Breast epithelium (tissue), 4 donors: ENCODE measurements at places on chromosomes 1 and 21. TPM values are rescaled to one million over a fixed set of nuclear protein-coding genes. Genes with fewer than 3 reads are reported as not detected.
A peak's percentile ranks its signal among the peaks of the same experiment; 100 is the strongest.

DNA sequence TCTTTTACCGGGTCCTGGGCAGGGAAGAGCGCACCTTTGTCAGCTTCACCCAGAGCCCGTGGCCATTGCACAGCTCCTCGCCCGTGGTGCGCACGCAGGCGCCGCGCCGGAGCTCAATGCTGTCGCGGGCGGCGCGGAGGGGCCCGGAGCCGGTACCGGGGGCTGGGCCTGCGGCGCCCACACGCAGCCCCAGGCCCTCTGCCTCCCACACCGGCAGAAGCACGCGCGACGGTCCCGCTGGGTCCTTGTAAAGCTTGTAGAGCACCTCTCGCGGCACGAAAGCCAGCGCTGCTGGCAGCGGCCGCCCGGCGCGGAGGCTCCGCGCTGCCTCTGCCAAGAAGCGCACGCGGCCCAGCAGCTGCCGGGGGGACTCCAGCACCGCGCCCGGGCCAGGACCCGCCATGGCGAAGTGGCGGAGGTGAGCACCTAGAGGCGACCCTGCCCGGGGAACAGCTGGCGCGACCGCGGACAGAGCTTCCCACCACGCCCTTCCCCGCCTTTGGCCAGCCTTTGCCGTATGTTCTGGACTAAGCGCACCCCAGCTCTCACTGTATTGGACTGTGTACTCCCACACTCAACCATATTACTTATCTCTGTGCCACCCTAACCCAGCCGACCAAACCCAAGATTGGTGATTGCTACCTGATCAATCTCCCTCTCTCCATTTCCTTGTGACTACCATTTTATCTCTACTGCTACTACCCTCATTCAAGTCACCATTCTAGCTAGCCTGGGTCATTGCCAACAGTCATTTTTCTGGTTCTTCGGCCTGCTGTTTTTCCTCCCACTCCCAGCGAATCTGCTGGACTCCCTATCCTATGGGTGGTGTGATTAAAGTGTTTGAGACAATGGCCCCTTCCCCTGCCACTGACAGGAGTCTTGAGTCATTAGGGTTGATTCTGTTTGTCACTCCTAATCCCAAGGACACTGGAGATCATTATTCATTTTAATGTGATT is at the start of gene HECTD3:
Gene HECTD3, minus strand, starts transcription at position 470 of the 957 bp plus-strand sequence. Its CDS starts 67 bp downstream, at position 403.
- H3K4me3 ChIP-seq: peak within 1 kb of the TSS; percentile 98
- peaks cover 31% of the 10 kb centered on the region for H3K4me1 ChIP-seq
- peaks cover 10% of the 10 kb centered on the region for H3K36me3 ChIP-seq

GRCh38 chr1:74677926-74678325 is 4.3 kb upstream of the ERICH3 start:
- H3K4me3 ChIP-seq: no peak overlapping the region
- no peak overlapping the region for H3K27ac ChIP-seq
- DNase-seq: no peak
- H3K4me1 ChIP-seq: no peaks in the 10 kb centered on the region
- H3K36me3 ChIP-seq: no peaks in the 10 kb centered on the region
- H3K27me3 ChIP-seq: no peaks in the 10 kb centered on the region

- H3K27ac ChIP-seq: no peak overlapping the region
- no peaks in the 10 kb centered on the region for H3K36me3 ChIP-seq
- DNase-seq: no peak
- H3K27me3 ChIP-seq: no peaks in the 10 kb centered on the region
- H3K4me3 ChIP-seq: no peak overlapping the region
- peaks cover 9% of the 10 kb centered on the region for H3K4me1 ChIP-seq
These were observed 56.4 kb downstream of the EDN2 start for GRCh38 chr1:41427916-41428737.

- no peaks in the 10 kb centered on the region for H3K4me1 ChIP-seq
- no peaks in the 10 kb centered on the region for H3K27me3 ChIP-seq
- DNase-seq: no peak
- H3K36me3 ChIP-seq: no peaks in the 10 kb centered on the region
- H3K4me3 ChIP-seq: no peak overlapping the region
These were observed 23.6 kb downstream of the VAMP4 start for GRCh38 chr1:171718216-171718615.

- H3K27ac ChIP-seq: peak within 1 kb of the TSS; percentile 88
- H3K27me3 ChIP-seq: no peaks in the 10 kb centered on the region
- peaks cover 12% of the 10 kb centered on the region for H3K4me1 ChIP-seq
- peak within 1 kb of the TSS; percentile 67 for H3K4me3 ChIP-seq
These were observed at the start of gene IARS2 for GRCh38 chr1:220094016-220094911. Gene IARS2 (plus strand): TSS chr1:220094132. CDS start chr1:220094217, 85 bp downstream.

- no peak overlapping the region for H3K4me3 ChIP-seq
- no peak for DNase-seq
- H3K36me3 ChIP-seq: no peaks in the 10 kb centered on the region
- no peaks in the 10 kb centered on the region for H3K4me1 ChIP-seq
- H3K27ac ChIP-seq: peak overlapping the region; percentile 32
These were observed 1.8 kb upstream of the CDA start for GRCh38 chr1:20586953-20587660.

DNA sequence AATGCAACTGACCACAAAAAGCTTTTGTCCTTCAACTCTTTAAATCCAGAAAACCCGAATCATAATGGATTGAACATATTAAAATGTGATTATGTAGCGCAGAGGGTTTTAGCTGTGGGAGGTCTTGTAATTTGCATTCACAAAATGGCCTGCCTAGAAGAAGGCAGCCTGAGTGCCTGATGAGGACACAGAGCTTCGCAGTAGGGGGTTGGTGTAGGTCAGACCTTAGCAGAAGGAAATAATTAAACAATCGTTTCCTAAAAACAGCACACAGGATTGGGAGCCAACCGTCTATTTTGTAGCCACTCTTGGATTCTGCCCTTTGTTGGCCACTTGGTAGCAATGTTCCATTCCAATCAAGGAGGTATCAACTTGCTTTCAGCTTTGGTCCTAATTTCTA is 195.7 kb upstream of the KIAA0040 start:
- no peak for DNase-seq
- H3K36me3 ChIP-seq: no peaks in the 10 kb centered on the region
- no peak overlapping the region for H3K4me3 ChIP-seq

- no peaks in the 10 kb centered on the region for H3K27me3 ChIP-seq
- H3K36me3 ChIP-seq: no peaks in the 10 kb centered on the region
- H3K27ac ChIP-seq: no peak overlapping the region
- DNase-seq: no peak
- H3K4me1 ChIP-seq: no peaks in the 10 kb centered on the region
These were observed 45.2 kb downstream of the AJAP1 start for GRCh38 chr1:4699376-4700301.

DNA sequence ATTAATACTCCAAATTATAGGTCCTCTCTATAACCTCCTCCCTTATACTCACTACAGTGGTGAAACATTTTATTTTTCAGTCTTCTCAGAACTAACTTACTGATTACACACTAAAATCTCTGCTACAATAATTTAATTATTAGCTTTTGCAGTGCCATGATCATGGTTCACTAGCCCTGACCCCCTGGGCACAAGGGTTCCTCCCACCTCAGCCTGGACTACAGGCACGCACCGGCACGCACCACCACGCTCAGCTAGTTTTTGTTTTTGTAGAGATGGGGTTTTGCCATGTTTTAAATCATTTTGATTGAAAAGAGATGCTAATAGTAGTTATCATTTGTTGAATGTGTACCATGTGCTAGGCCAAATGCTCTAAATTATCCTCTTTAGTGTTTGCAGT is 6.3 kb downstream of the PATJ start:
- H3K27ac ChIP-seq: no peak overlapping the region
- H3K27me3 ChIP-seq: no peaks in the 10 kb centered on the region
- H3K36me3 ChIP-seq: no peaks in the 10 kb centered on the region
- no peaks in the 10 kb centered on the region for H3K4me1 ChIP-seq

DNA sequence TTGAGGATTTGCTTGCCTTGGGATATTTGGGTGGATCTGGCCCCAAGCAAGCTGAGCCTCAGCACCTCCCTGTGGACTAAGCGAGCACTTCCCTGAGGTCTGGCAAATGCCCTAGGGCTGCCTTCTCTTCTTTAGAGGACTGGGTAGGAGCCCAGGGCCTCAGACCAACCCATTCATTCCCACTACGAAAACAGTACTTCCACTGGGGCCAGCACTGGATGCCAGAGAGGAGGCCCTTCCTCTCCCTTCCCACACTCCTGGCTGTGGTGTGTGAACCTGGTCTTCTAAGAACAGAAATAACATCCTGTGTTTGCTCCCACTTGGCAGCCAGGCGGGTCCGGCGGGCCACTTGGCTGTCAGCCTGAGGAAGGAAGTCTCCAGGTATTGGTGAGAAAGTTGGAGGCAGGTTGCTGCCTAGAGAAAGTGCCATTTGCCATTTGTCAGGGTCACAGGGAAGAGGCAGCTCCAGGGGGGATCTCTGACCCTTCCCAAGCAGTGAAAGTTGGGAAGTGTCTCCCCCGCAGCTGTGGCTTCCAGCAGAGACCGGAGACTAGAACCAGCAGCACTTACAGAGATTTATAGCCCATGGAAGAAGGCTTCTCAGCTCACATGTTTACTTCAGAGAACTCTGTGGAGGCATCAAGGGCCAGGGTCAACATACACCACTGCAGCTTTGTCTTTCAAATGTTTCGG is 323.5 kb downstream of the SIPA1L2 start:
- H3K27me3 ChIP-seq: no peaks in the 10 kb centered on the region
- peak overlapping the region; percentile 66 for H3K27ac ChIP-seq
- H3K36me3 ChIP-seq: no peaks in the 10 kb centered on the region
- H3K4me1 ChIP-seq: no peaks in the 10 kb centered on the region
- H3K4me3 ChIP-seq: no peak overlapping the region
- DNase-seq: peak; percentile 64

DNA sequence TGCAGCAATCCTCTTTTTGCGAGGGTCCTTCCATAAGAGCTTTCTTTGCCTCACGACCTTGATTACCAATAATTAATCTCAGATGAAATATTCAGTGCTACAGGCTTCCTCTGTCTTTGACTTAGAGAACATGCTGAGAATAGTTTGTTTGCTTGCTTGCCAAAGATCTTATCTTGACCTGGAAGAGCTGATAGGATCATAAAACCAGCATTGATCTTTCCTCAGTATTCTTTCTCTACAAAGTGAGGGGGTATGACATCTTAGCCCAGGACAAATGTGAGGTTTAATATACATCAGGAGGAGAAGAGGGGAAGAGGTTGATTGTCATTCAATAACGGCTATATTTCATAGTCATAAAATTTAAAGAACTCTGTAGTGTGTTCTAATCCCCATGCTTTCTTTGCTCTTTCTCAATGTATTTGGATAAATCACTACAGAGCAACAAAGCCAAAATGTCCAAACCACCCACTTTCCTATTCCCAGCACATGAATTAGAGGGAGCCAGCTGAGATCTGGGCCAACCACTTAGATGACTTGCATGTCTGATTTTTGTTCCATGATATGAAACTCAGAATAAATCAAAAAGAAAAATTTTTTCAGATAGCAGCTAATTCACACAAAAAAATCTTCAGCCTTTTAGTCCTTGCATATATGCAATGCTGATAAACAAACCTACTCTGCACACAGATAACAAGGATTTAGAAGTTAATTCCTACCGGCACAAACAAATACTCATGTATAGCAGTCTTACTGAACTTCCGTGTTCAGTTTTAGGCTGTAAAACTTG is 50.5 kb upstream of the IPO9 start:
- H3K27me3 ChIP-seq: no peaks in the 10 kb centered on the region
- no peak overlapping the region for H3K4me3 ChIP-seq
- no peak for DNase-seq
- no peaks in the 10 kb centered on the region for H3K36me3 ChIP-seq

GRCh38 chr1:28915031-28915895 is 894 bp downstream of the EPB41 start:
- H3K4me1 ChIP-seq: no peaks in the 10 kb centered on the region
- DNase-seq: no peak
- no peaks in the 10 kb centered on the region for H3K27me3 ChIP-seq
- peak overlapping the region; percentile 69 for H3K27ac ChIP-seq

DNA sequence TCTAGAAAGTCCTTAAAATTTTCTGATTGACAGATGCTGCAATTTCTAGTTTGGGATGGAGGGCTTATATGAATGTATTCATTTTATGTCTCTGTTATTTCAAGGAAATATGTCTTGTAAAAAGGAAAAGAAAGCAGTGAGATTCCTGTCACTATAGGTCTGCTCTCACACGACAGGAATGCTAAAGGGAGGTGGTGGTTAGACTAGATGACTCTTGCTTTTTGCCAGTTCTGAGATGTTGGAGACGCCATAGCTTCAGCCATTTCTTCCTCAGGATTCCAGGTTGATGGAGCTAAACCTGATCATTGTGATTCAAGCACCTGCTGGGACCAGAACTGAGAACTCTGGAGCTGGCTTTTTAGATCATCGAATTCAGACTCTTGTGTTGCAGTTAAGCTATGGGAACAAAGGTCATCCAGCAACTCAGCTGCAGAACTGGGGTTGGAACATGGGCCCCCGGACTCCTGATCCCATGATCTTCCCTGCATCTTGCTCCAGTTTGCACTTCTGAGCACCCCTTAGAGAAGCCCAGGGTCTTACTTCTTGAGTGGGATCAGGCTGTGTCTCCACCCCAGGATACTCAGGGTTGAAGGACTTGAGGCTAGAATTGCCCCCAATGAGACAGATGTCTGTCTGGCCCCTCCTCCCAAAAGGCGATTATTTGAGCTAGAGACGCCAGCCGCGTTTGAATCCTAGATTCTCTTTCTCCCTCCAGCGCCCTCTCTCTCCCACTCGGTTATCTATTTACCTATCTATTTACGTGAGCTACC is 46.7 kb upstream of the FOXO6 start:
- no peak for DNase-seq
- no peaks in the 10 kb centered on the region for H3K36me3 ChIP-seq
- no peak overlapping the region for H3K4me3 ChIP-seq
- H3K27me3 ChIP-seq: no peaks in the 10 kb centered on the region
- H3K27ac ChIP-seq: no peak overlapping the region
- H3K4me1 ChIP-seq: no peaks in the 10 kb centered on the region

DNA sequence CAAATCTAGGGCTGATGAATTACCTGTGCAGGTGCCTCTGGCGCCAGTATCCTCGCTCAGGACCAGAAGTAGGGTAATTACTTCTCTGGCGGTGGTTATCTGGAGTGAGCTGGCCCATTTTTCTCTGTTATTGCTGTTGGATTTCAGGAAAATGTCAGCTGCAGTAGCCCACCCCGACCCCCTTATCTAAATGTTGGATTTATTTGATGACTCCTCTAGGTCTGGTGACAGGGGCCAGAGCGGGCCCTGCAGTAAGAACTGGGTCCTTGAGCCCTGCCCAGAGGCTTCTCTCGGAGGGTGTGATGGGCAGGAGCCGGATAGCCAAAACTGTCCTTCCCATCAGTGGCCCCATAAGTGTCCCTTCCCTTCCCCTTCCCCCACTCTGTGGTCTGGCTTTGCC is 384.3 kb downstream of the PTPRU start:
- H3K36me3 ChIP-seq: no peaks in the 10 kb centered on the region
- no peak overlapping the region for H3K4me3 ChIP-seq
- H3K4me1 ChIP-seq: no peaks in the 10 kb centered on the region

- no peaks in the 10 kb centered on the region for H3K27me3 ChIP-seq
- no peaks in the 10 kb centered on the region for H3K36me3 ChIP-seq
- H3K4me1 ChIP-seq: peaks cover 8% of the 10 kb centered on the region
- DNase-seq: no peak
These were observed 67.7 kb upstream of the GCLM start for GRCh38 chr1:93976711-93977597.

IQCC gene
- 3.5 TPM for total RNA-seq

VANGL2 gene
- total RNA-seq: 5.6 TPM

LAX1 gene
- 0.88 TPM for total RNA-seq

FCRL5 gene
- 1.6 TPM for total RNA-seq

NCMAP gene
- 8.2 TPM for total RNA-seq

GREM2 gene
- total RNA-seq: 2.0 TPM

SDC3 gene
- total RNA-seq: 37.8 TPM

FAM177B gene
- total RNA-seq: 1.4 TPM
